ENCODE measurements at places on chromosomes 1 and 21. TPM values are rescaled to one million over a fixed set of nuclear protein-coding genes. Genes with fewer than 3 reads are reported as not detected.

ADAMTS5 gene
- total RNA-seq = not detected

STYXL2 gene
- not detected for total RNA-seq

CCDC17 gene
- total RNA-seq = 2.4 TPM

OLIG2 gene
- total RNA-seq = not detected

Measured in Caco-2 (cell line).